A172 (cell line): ENCODE measurements at places on chromosomes 6 and 20. TPM values are rescaled to one million over a fixed set of nuclear protein-coding genes. Genes with fewer than 3 reads are reported as not detected.
A peak's percentile ranks its signal among the peaks of the same experiment; 100 is the strongest.

The RTN4IP1 gene
- total RNA-seq: 9.9 and 10.9 TPM in 2 replicates

The LY6G6D gene
- not detected in 2 replicates for total RNA-seq

The TAAR2 gene
- not detected in 2 replicates for total RNA-seq

The OR2B6 gene
- not detected in 2 replicates for total RNA-seq

The HLA-DPA1 gene
- 0.31 and 0.34 TPM in 2 replicates for total RNA-seq

The C6orf15 gene
- 2.4 TPM in 2 replicates for total RNA-seq

DNA sequence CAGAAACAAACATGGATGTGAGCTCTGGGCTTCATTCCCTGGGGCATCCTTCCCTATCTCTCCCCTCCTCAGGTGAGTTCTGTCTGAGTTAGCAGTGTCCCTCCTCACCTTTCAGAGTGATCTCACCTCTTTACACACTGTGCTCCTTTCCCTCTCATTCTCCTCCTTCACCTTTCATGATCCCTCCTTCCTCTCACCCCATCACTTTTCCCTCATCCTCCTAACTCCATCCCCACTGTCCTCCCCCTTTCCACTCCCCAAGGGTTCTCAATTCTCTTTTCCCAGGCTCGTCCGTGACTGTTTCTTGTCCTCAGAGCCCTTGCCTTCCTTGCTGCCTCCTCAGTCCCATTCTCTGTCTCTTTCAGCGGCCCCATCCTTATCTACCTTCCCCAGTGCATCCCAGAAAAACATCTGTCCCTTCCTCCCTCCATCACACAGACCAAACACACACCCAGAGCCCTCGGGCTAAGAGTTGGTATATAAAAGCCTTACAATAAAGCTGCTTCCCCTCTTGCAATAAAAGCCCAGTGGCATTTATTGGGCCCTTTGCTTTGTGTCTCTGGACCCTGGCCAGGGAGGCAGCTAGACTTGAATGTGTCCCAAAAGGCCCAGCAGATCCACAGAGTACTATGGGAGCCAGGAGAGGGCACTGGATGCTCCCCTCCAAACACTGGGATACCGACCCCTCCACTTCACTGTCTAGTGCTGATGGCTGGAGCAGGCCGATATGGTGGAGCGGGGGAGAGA is 1.9 kb downstream of the RNF39 start:
- DNase-seq: no peak

DNA sequence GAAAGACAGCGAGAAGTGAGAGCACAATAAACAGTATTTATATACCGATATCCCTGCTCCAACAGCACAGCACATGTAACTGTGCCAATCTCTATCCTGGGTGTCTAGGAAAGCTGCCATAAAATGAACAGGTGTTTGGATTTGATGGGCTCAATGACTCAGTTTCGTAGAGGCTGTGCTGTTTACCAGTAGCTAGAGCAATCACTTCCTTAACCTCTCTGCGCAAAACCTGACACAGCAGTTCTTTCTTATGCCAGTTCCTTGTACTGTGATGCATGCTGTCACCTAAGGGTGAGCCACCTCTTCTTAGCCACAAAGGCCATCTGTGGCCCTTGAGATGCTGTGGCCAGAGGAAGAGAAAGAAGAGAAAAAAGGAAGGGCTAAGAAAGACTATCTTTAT is 59.3 kb downstream of the SHPRH start:
- DNase-seq: no peak

- DNase-seq: peak; percentile 32
Measured at GRCh38 chr20:45229264-45230056, 8.3 kb downstream of the SEMG2 start.

GRCh38 chr6:15602154-15602553 is 60.7 kb downstream of the DTNBP1 start:
- no peak for DNase-seq

GRCh38 chr6:34615574-34616226 is 59.6 kb upstream of the SPDEF start:
- DNase-seq: no peak

DNA sequence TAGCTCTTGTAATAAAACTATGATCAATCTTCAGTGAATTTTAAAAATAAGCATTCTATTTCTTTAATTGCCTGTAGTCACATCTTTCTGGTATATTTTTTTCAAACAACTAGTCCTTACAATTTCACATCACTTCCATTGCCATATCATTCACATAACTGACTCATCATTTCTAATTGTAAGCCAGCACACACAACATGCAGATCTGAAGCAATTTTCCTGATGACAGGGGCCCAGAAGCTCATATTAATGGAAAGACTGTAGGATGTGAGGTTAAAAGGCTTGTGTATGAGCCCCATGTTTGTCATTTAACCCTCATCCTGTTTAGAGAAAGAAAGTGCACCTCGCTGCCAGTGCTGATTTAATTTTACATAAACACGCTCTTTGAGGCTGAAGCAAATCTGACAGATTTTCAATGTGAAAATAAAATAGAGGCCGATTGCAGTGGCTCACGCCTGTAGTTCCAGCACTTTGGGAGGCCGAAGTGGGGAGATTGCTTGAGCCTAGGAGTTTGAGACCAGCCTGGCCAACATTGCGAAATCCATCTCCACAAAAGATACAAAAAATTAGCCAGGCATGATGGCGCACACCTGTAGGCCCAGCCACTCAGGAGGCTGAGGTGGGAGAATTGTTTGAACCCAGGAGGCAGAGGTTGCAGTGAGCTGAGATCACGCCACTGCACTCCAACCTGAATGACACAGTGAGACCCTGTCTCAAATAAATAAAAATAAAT is 40.1 kb upstream of the LTV1 start:
- DNase-seq: no peak

DNA sequence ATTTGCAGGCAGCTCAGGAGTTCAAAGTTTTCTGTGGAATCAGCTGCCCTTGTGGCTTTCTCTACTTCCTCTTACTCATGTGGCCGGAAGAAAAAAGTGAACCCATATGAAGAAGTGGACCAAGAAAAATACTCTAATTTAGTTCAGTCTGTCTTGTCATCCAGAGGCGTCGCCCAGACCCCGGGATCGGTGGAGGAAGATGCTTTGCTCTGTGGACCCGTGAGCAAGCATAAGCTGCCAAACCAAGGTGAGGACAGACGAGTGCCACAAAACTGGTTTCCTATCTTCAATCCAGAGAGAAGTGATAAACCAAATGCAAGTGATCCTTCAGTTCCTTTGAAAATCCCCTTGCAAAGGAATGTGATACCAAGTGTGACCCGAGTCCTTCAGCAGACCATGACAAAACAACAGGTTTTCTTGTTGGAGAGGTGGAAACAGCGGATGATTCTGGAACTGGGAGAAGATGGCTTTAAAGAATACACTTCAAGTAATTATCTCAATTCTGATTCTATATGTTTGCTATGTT is 1.1 kb downstream of the MGME1 start:
- peak; percentile 71 for DNase-seq
